Stimulated activated memory B cell treated with anti-CD40 and anti-IgM and Interleukin-4, amounts not matched to agents 10 μg/mL and 1 μg/mL and 100 μg/mL, for 72 hours (primary cell): ENCODE measurements at places on chromosomes 5 and 9.

- ATAC-seq: no peak
Measured at GRCh38 chr5:145484158-145484557, 351.0 kb downstream of the PRELID2 start.

GRCh38 chr9:131633491-131634031 is 88.2 kb downstream of the PRRT1B start:
- ATAC-seq: no peak

GRCh38 chr5:168076561-168076991 is 214.9 kb upstream of the WWC1 start:
- ATAC-seq: no peak

- no peak for ATAC-seq
Measured at GRCh38 chr9:127974001-127974768, 6.6 kb downstream of the EEIG1 start.

GRCh38 chr9:123548741-123549545 is 192.9 kb downstream of the CRB2 start:
- ATAC-seq: no peak

- ATAC-seq: no peak
Measured at GRCh38 chr5:54696931-54697330, 179.4 kb downstream of the SNX18 start.

GRCh38 chr5:123538670-123539459 is 26.9 kb downstream of the CSNK1G3 start:
- ATAC-seq: no peak

GRCh38 chr5:157959370-157959769 is 100.4 kb upstream of the CLINT1 start:
- no peak for ATAC-seq

DNA sequence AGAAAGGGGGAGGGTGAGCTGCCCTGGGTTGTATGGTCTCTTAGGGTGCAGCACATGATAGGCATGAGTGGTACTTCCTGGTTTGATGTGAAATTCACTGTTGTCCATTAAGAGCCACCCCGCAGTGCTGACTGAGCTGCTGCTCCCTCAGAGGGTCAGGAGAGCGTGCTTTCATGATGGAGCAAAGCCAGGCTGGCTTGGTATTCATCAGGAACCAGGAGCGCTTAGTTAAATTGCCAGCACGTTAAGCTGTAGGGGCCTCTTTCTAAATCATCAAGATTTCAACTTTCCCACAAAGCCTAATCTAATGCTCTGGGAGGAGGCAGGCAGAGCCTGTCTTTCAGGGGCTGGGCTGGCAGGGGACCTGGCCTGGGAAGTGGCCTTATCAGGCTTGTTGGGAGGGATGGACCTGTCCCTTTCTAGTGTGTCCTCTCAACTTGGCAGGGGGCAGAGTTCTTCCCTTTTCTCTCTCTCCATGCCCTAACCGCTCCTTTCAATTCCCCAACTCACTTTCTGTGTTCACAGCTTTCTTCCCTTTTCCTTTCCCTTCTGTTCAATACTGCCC is 7.9 kb downstream of the CYSTM1 start:
- ATAC-seq: no peak

DNA sequence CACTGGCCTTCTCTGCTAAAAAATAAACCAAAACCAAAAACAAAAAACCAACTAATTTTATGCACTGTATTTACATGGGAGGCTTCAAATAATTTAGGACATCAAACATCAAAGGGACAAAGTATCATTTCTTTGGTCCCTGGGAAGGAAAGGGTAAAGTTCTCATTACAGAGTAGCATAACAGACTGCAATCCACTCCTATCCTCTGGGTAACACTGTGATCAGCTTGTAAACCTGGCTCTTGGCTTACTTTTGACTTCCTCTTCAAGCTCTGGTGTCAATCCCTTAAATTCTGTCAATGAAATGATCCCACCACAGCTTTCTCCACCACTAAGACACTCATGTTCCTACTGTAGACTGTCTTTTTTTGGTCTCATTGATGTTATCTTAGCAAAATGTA is 69.8 kb upstream of the VCAN start:
- ATAC-seq: no peak

DNA sequence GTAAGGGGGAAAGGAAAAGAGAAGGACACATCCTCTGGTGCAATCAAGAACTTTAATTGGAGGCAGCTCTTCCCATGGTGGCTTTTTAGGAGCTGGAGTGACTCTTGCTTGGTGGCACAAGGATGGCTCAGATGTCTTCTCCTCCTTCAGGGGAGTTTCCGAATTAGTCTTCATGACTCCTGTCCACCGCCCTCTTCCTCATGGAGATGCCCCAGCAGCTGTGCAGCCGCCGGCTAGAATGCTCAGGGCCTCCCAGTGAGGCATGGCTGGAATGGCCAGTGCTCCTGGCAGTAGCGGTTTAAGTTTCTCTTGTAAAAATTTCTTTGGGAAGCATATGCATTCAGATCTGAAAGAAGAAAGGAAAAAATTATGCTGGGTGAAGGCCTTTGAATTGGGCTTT is 8.8 kb upstream of the TEX53 start:
- ATAC-seq: no peak

DNA sequence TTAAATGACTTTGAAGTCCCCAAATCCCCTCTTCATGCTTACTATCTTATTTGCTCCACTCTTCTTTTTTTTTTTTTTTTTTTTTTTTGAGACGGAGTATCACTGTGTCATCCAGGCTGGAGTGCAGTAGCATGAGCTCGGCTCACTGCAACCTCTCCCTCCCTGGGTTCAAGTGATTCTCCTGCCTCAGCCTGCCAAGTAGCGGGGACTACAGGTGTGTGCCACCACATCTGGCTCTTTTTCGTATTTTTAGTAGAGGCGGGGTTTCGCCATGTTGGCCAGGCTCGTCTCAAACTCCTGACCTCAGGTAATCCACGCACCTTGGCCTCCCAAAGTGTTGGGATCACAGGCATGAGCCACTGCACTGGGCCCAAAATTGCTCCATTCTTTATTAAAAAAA is 51.0 kb downstream of the ST8SIA4 start:
- no peak for ATAC-seq

DNA sequence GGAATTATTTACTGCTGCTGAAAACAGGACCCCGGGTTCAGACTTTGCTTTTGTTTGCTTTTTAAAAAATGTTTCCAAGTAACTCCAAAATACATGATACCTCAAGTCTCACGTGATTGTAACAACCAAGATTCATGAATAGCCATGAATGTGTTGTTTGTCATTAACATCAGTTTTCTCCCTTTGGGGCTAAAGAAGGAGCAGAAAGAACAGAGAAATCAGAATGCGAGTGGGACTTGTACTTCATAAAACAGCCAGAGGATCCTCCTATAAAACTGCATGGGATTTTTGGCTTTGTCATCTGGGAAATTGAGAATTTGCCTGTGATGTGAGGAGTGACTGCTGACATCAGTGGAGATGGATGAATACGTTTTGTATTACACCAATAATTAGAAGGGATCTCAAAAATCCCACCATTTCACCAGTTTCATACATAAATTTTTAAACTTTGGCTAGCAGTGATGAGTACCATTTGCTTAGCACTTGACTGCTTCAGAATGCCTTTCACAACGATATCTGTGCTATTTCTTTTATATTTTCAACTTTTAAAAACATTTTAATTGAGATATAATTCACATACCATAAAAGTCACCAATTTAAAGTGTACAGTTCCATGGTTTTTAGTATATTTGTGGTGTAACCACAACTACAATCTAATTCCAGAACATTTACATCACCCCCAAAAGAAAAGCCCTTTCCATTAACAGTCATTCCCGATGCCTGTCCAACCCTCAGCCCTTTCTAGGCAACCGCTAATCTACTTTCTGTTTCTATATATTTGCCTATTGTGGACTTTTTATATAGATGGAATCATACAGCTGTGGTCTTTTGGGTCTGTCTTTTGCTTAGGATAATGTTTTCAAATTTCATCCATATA is 126.9 kb upstream of the ANKRD55 start:
- no peak for ATAC-seq

- ATAC-seq: no peak
Measured at GRCh38 chr5:145237843-145238242, 597.3 kb downstream of the PRELID2 start.

GRCh38 chr9:84296146-84296843 is 44.3 kb downstream of the SLC28A3 start:
- peak; percentile 69 for ATAC-seq

GRCh38 chr5:145449794-145450193 is 385.3 kb downstream of the PRELID2 start:
- no peak for ATAC-seq

GRCh38 chr5:157150995-157151394 is 8.3 kb upstream of the MED7 start:
- ATAC-seq: no peak

GRCh38 chr9:107636571-107637381 is 147.2 kb upstream of the KLF4 start:
- ATAC-seq: no peak

GRCh38 chr5:138716456-138716924 is 36.7 kb upstream of the CTNNA1 start:
- no peak for ATAC-seq

- peak; percentile 16 for ATAC-seq
Measured at GRCh38 chr9:134922066-134922931, 4.6 kb upstream of the FCN1 start.

GRCh38 chr5:59607138-59607765 is 286.3 kb downstream of the PDE4D start:
- no peak for ATAC-seq
